Caudate nucleus (tissue), 63 donors: ENCODE measurements at places on chromosomes 1 and 21.
A peak's percentile ranks its signal among the peaks of the same experiment; 100 is the strongest.

DNA sequence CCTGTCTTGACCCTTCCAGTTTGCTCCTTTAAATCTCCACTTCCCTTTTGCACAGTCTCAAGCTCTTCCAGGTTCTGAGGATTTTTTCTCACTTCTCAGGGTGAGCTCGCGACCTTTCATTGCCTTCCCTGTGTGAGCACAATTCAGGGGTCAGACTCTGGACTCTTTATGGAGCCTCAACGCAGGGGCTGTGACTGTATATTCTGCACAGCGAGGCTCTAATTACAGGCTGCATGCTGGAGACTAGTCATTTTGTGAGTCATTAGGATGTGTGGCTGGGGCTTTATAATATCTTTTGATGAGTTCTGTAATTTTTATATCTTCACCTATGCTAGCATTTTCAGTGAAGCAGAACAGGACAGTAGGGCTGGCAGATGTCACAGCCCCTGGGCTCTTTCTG lies 270.7 kb downstream of the KAZN start:
- DNase-seq: no peak

- DNase-seq: peak; percentile 19
These were observed 90.0 kb downstream of the GLUL start for GRCh38 chr1:182301467-182302198.

GRCh38 chr1:157288492-157288891 lies 150.3 kb upstream of the ETV3 start:
- DNase-seq: no peak

- DNase-seq: no peak
These were observed 654.6 kb downstream of the ADGRL2 start for GRCh38 chr1:82455342-82455741.

- no peak for DNase-seq
These were observed 105.9 kb downstream of the GPATCH2 start for GRCh38 chr1:217524787-217525520.

DNA sequence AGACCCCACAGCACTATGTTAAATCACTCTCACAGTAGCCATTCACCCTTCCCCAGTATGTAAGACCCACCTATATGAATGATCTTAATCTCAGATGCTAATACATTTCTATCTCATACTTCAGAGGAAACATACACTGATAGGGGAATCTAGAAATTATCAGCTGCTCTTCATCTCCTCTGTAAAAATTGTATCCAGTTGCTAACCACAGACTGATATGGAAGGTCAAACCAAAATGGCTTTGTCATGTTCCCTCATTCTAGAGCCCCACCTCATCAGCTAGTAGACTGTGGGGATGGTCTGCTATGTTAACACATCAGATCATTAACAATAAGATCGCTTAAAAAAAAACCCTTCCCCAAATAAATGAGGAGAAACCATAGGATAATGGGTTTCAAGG lies 71.7 kb downstream of the UBR4 start:
- no peak for DNase-seq

DNA sequence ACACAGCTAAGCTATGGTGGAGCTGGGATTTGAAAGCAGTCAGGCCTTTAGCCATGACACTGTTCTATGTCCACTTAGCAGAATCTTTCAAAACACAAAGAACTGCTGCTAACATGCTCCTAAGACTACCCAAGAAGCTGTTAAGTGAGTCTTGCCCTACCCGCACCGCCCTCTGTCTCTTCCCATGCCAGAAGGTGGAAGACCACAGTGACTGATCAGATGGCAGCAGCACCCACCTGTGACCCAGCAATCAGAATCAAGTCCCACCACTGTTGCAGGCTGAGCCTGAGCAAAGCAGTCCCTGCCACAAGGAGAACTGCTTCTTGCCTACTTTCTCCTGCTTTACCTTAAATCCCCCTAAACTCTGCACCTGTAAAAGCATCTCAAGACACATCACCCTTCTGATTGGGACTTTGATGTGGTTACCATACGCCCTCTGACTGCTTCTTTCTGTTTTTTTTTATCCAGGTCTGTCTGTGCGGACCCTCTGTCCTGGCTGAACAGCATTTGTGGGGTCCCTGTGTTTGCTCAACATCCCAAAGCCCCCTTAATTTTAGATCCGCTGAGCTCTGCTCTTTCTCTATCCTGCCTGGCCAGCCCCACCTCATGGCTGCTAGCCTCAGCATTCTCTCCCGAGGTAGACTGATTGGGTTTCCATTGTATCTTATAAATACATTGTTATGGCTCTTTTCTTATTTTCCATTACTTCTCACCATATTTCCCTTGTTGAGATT lies 16.0 kb downstream of the IRF2BP2 start:
- no peak for DNase-seq

- DNase-seq: no peak
These were observed 14.6 kb downstream of the NR5A2 start for GRCh38 chr1:200042119-200042551.

- peak; percentile 70 for DNase-seq
These were observed at the start of gene PLXNA2 for GRCh38 chr1:208243967-208244916. Gene PLXNA2 (minus strand): TSS chr1:208244384. CDS start chr1:208217922, 26,462 bp downstream.

- DNase-seq: no peak
These were observed 18.1 kb upstream of the SAMD13 start for GRCh38 chr1:84283381-84283780.

DNA sequence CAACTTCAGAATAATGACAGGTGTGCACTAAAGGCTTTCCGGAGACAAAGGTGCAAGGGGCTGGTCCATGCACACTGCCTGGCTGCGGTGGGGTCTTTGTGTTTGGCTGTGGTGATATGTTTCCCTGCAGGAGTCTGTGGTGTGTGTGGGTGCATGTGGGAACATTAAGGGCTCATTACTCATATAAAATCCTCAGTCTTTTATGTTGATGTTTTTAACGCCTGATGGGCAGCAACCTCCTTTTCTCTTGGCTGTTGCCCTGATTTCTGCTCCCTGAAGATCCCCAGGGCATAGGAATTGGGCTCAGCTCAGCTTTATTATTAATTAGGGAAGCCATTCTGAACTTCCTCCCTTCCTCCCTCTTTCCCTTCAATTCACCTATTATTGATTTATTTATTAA lies 67.6 kb upstream of the SPAG17 start:
- no peak for DNase-seq

- DNase-seq: no peak
These were observed 28.7 kb downstream of the NBPF3 start for GRCh38 chr1:21468599-21468998.

GRCh38 chr1:221449801-221450470 lies 292.0 kb downstream of the DUSP10 start:
- no peak for DNase-seq

DNA sequence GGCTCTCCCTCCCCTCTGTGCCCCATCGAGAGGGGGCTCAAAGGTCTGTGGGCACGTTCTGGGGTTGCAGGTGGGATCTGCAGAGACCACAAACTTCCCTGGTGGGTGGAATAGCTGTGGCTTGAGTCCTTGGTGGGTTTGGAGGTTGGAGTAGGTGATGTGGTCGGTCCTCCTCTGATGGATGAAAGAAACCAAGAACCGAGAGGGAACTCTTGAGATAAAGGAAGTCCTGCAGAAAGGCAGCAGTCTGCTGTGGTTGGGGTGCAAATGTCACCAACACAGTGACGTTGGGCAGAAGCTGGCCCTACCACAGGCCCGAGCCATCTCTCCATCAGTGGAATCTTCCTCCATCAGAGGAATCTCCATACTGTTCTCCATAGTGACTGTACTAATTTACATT lies 171.8 kb downstream of the FCRL5 start:
- no peak for DNase-seq

- no peak for DNase-seq
These were observed 415 bp upstream of the LAD1 start for GRCh38 chr1:201399352-201400126.

DNA sequence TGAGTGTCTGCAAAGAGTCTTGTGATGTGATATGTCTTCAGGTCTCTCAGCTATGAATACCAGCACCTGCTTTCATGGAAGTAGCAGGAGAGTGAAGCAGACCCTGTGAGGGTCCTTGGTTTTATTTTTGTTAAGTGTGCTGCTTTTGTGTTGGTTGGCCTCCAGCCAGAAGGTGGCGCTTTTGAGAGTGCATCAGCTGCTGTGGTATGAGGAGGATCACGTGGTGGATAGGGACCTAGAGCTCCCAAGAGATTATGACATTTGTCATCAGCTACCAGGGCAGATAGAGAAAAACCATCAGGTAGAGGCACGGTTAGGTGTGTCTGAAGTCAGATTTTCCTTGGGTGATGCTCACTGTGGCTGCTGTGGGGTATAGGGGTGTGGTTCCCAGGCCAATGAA lies 1232.1 kb downstream of the MRPL39 start:
- DNase-seq: no peak

DNA sequence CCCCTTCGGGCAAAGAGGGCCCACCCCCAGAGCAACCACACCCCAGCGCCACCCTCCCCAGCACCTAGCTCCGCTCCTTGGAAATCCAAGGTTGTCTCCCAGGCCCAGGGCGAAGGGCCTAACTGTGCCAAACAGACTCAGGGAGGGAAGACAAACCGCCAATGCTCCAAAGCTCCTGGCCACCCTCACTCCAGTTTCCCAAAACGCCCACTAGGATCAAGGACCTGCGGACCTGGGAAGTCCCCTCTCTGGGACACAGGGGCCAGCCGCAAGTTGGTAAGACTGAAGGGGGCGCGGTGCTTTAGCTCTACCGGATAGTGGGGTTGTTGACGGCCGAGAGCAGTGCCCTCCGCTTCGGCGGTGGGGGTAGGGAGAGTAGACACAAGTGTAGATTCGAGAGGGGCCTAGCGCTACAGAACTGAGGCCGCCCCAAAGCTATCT lies 581 bp downstream of the IRF6 start:
- DNase-seq: no peak

DNA sequence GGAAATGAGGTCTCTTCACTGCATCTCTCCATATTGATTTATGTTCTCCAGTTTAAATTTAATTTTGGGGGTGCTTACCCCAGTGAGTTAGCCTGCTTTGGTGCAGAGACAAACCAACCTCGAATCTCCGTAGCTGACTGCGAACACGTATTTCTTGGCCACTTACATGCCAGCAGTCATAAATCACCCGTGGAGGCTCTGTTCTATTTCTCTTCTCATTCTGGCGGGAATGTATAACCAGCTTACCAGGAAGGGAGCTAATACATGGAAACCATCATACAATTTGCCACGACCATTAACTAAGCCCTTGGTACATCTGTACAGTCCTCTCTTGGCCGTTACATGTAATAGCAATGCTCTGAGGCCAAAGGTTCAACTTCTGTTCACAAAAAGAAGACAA lies 148.0 kb downstream of the PLA2G4A start:
- DNase-seq: no peak

DNA sequence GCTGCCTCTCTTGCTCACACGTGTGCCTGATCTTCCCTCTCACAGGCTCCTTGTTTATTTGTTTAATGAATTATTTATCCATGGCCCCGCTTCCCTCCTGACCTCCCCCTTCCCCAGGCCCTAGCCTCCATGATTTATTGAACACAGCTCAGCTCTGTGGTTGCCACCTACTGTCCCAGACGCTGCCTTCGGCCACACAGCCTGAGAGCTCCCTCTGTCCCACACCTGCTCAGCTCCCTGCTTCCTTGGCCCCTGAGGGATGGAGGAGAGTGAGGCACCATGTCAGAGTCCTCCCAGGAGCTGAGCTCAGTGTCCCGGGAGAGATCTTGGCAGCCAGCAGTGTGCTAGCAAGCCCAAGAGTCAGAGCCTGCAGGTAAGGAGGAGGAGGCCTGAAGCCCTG lies 3.1 kb upstream of the EFNA3 start:
- DNase-seq: no peak

- no peak for DNase-seq
These were observed 32.3 kb downstream of the SMAP2 start for GRCh38 chr1:40405812-40406211.

- DNase-seq: no peak
These were observed 40.5 kb upstream of the HMCN1 start for GRCh38 chr1:185693654-185694053.

DNA sequence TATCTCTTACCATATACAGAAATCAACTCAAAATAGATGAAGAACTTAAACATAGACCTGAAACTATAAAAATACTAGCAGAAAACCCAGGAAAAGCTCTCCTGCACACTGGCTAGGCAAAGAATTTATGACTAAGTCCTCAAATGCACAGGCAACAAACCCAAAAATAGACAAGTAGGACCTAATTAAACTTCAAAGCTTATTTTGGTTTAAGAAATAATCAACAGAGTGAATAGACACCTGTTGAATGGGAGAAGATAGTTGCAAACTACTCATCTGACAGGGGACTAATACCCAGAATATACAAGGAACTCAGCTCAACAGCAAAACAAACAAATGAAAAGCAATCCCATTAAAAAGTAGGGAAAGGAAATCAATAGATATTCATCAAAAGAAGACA lies 40.7 kb downstream of the WARS2 start:
- no peak for DNase-seq

DNA sequence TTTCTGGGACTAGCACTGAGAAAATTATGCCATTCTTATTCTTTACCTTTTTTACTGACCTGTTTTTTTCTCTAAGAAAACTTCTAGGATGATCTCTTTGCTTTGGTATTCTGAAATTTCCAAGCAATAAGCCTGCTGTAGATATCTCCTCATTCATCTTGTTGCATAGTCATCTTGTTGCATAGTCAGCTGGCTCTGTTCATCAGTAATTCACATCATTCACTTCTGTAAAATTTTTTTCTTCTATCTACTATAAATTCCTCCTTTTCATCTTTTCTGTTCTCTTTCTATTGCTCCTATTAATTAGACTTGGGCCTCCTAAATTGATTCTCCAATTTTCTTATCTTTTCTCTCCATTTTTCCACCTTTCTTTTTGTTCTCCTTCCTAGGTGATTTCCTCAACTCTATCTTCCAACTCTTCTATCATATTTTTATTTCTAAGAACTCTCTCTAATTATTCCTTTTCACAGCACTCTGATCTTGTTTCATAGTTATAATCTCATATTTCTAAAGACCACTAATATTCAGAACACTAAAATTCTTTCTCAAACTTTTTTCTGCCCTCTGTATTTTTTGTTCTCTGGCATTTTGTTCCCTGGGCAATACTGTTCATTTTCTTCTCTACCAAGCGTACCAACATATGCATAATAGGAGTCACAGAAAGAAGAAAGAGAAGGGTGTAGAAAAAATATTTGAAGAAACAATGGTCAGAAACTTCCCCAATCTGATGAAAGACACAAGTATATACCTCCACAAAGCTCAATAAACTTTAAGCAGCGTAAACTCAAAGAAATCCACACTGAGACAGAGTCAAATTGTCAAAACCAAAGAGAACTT lies 17.7 kb downstream of the TUT4 start:
- DNase-seq: no peak

DNA sequence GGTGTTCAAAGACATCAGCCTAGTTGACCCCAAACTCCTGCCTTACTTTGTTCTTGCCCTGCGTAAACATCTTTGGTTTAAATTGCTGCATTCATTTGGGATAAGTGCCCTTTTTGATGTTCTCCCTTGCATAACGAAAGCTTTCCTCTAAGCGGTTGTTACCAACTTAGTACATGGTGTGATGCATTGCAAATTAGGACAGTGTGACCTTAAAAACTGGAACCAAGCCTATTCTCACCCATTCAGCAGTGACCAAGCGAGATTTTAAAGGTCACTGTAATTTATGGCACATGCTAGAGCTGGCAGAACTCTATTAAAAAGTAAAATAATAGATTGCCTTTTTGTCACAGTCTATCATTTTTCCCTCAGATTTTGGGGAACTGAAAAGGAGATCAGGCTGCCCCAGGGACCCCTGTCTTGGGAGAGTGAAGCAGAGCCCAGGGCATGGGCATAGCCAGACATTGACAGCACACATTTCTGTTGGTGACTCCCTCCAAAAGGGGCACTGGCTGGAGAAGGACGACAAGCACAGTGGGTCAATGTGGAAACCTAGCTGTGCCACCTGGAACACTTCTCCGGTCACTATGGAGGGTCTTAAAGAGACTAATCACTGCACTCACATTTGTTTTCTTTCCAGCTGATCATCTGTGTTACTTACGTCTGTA lies 63.9 kb downstream of the KCNK1 start:
- DNase-seq: no peak
